ENCODE measurements at places on chromosomes 7 and 10.

DNA sequence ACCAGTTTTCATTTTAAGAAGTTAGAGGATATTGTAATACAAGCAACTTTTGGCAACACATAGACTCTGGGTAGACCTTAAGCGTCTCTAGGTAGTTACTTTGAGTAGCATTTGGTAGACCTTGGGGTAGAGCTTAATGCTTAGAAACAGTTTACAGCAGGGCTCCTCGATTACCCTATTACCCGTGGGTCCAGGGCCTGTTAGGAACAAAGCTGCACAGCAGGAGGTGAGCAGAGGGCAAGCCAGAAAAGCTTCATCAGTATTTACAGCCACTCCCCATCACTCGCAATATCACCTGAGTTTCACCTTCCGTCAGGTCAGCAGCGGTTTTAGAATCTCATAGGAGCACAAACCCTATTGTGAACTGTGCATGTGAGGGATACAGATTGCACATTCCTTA, 173.5 kb downstream of the TSPAN12 start:
- no peak for DNase-seq

GRCh38 chr7:46139079-46139478, 218.0 kb upstream of the IGFBP3 start:
- DNase-seq, result no peak

- no peak for DNase-seq
Measured at GRCh38 chr10:68269562-68270290, 37.8 kb upstream of the ATOH7 start.

DNA sequence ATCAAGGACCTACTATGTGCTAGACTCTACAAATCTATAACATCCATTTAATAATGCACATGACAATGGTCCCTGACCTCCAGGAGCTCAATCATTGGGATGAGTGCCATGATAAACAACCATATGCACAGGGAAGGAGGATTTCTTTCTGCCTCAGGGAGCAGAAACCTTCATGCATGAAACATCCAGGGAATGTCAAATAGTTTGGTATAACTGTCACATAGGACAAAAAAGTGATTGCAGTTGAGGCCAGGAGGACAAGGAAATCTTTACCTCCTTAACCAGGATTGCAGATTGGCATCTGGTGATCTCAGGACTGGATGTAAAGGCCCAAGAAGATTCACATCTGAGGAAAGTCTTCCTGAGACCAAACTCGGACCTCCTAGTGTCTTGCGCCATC, 993.1 kb downstream of the KCNMA1 start:
- DNase-seq, result no peak

- DNase-seq, result no peak
Measured at GRCh38 chr10:96092999-96093767, 36.9 kb upstream of the ZNF518A start.

GRCh38 chr7:128030654-128031611, at the start of gene LRRC4:
Gene LRRC4, minus strand, starts transcription at chr7:128031437. Its CDS starts 797 bp downstream, at chr7:128030640.
- DNase-seq, result peak; percentile 56

DNA sequence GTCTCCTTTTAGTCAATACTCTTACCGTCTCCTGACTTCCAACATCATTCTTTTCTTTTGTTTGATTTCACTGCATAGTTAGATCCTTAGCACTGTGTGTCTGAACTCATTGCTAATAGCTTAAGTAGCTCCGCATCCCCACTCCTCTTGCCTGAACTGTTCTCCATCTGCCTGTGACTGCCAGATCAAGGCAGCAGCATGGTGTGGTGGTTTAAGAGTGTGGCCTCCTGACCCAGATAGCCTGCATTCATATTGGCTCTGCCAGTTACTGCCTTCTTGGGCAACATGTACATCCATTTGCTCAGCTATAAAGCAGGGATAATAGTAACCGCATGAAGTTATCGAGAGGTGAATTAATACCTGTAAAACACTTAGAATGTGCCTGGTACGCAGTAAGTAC, 50.8 kb downstream of the SUFU start:
- no peak for DNase-seq

GRCh38 chr10:117431160-117431559, 55.9 kb upstream of the PDZD8 start:
- no peak for DNase-seq

DNA sequence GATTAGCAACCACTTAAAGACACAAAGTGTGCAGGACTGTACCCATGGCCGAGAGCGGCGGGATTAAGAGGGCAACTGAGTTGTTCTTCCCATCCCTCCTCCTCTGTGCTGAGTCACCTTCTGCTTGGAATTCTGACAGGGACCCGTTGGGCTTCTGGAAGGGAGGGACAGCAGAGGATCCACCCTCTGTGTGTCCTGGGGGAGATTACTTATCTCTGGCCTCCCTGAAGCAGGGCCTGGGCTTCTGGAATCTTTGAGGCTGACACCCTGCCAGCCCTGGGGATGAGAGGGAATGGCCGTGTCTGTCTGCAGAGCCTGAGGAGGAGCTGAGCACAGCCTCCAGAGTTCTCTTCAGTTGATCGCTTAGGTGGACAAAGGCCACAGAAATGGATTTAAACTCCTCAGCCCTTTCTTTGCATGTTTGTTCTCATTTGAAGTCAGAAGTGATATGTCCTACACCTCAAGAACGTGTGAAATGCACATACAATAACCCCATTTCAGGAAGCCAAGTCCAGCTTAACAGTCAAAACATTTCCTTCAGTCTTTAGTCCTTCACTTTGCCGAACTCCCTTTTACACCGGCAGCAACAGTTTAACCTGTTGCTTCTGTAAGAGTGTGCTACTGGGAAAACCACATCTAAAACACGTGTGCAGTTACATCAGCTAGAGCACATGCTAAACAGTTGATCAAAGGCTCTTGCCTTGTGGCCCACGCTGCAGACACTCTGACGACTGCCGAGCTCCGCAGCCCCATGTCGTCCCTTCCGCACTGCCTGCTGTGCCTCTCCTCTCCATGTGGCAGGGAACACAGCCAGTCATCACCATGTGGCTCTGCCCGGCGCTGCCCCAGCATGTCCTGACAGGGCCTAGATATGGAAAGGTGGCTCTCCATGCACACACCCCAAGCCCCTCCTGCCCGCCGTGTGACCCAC, 55.7 kb downstream of the IKZF1 start:
- DNase-seq, result peak; percentile 81

- no peak for DNase-seq
Measured at GRCh38 chr7:85230623-85231022, 43.8 kb upstream of the SEMA3D start.

- DNase-seq, result no peak
Measured at GRCh38 chr7:25675789-25676474, 447.6 kb upstream of the NPVF start.

DNA sequence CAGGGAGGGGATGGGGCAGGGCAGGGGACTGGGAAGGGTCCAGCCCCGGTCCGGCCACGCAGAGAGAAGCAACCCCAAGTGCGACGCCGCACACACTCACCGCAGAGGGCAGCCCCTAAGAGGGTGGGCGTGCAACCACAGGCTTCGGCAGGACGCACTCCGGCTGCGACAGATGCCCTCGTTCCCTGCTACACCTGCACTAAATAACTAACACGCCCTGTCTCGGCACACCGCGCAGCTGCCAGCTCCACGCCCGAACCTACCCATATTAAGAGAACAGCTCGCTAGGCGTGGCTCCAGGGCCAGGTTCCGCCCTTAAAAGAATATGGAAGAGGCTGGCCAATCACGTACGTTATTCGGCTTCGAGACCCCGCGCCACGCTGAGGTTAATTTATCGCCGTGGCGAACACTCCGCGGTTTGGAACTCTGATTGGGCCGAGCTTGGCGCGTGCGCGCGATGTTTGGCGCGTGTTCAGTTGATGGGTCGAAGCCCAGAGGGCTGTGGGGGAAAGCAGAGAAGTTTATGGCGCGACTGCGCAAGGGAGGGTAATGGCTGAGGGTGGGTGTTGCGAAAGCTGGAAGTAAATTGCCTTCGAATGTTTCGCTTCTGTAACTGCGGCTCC, 91.1 kb downstream of the OR13A1 start:
- no peak for DNase-seq

GRCh38 chr10:126369125-126369710, 19.1 kb downstream of the ADAM12 start:
- no peak for DNase-seq

- DNase-seq, result no peak
Measured at GRCh38 chr10:117542706-117543224, at the start of gene EMX2. Gene EMX2, plus strand, starts transcription at chr10:117542746. Its CDS starts 522 bp downstream, at chr10:117543268.

GRCh38 chr7:27220440-27220955, 20.6 kb upstream of the HOXA13 start:
- no peak for DNase-seq

- no peak for DNase-seq
Measured at GRCh38 chr10:59852670-59853069, 53.7 kb downstream of the CCDC6 start.

- DNase-seq, result no peak
Measured at GRCh38 chr7:75537731-75538130, 45.6 kb downstream of the SPDYE5 start.

DNA sequence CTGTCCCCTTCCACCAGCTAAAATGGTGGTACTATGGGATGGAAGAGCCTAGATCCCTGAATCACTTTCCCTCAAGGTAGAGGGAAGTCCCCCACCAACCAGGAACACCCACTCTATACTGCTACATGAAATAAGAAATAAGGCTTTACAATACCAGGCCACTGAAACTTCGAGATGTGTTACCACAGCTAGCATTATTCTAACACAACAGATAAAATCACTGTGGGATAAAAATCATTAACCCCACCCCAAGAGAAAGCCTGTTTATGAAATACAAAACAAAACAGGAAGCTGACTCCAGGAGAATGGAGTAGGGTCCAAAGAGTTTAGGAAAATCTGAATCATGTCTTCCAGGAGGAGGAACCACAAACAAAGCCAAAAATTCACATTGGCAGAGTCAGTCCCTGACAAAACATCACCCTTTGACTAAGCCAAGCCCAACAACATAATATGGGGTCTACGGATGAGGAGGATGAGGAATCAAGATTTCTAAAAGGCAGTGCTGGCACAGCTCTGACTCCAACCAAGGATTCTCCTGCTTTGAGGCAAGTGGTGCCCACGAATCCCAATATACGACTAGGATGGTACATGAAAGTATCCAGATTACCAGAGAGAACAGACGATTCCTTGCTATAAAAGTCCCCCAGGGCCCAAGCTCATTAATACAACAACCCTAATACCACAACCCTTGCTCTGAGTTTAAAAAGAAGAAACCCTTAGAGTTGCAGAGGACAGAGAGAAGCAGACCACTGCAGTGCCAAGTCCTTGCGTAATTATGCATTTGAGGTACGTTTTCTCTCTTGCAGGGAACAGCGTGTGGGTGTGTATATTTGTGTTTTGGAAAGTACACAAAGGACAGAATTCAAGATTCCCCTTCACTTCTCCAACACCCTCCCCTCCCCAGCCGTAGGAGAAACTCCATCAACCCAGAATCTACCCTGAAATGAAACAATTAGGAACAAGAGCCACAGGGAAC, 23.7 kb downstream of the XPNPEP1 start:
- no peak for DNase-seq

DNA sequence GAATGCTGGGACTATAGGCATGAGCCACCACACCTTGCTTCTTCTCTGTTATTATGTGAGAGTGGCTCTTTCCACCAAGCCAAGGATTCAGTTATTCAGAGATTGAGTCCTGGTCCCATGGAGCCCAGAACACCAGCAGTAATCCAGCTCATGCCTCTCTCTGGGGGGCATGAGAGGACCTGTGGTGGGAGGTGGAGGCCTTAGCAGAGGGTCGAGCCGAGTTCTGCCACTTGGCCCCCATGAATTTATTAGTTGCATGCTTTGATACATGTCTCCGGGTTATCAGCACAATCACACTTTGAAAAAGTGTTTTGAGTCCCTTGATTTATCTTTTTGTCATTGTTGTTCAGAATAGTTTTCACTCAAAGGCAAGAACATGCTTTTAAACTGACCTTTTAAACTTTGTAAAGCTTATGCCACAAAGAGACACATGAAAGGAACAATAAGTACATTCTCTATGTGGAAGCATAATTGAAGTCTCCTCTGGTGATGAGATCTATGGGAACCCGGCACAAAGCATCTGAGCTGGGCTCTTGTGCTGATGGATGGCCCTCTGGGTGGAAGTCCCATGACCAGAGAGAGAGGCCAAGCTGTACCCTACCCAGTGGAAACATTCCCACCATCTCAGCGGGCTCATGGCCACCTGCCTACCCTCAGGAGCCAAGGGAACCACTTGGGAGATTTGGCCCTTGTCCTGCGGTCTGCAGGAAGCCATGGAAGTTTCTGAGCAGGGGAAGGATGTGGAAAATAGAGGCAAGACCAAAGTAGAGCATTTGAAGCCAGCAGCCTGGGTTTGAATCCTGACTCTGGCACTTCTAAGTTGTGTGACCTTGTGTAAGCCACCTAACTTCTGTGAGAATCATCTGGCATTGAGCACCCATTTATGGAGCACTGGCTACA, 53.9 kb downstream of the MINDY4 start:
- no peak for DNase-seq

DNA sequence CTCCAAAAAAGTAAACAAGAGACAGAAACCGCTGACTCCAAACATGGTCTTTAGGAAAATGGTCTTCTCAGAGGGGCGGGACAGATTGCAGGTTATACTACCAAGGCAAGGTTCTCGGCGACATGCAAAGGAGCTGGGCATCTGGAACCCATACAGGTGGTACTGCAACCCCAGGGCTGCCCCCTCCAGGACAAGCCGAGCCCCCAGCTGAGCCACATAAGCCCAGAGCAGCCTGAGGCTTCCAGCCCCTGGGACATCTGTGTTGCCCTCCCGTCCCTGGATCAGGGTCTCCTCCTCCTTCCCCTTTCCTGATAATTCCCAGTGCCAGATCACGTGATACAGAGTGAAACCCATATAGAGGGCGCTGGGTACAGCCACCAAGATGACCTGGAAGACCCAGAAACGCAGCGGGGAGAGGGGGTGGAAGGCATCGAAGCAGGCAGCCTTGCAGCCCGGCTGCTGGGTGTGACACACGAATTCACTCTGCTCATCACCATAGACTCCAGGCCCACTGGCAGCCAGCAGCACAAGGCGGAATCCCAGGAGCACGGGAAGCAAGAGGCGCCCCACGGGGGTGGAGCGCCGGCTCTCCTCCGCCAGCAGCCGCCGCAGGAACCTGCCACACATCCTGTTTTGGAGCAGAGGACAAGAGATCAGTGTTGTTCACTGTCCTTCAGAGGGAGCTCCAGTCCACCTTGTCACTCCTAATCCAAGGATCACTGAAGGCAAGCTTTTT, at the start of gene GJC3:
Gene GJC3 (minus strand): TSS at position 627 of the 736 bp plus-strand sequence. CDS start 0 bp downstream, at position 627.
- DNase-seq, result peak; percentile 55

DNA sequence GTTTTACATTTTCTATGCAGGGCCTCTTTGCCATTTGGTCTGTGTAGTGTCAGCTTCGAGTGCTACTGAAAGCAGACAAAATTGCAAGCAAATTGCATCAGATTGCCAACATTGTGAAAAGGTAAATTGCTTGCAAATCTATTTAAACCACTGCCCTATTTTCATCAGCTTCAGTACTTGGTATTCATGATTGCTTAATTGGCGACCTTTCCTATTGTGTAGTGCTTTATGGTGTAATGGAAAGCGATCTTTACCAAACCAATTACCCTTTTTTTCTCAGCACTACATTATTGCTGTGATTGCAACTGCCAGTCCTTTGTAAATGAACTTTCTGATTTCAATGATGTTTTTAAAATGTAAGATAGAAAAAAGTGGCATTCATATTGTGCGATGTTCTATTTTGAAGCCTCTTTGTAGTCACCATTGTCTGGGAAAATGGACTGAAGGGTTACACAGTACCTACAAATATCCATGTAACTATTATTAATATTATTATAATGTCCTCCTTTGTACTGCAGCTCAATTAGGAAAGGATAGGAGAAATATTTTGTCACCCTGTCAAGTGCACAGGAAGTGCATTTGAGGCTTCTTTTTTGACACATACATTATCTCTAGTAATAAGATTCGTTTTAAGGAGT, 177.7 kb upstream of the SP8 start:
- no peak for DNase-seq
